ENCODE measurements at places on chromosomes 6 and 20. TPM values are rescaled to one million over a fixed set of nuclear protein-coding genes. Genes with fewer than 3 reads are reported as not detected.

DNA sequence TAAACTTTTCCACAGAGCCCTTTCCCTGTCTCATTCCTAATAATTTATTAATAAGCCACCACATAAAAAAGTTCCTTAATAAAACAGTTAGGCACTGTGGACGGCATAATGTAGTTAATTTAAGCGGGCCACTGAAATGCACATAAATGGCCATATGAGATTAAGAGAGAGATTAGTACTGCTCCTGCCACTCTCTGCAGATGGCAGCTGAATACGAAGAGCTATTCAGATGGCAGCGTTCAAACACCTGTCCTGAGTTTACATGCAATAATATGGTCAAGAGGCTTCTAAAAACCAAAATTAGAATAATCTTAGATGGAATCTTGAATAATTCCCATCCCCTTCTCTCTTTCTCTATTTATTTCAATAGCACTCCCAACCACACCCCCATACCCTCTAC lies 461.8 kb downstream of the PKHD1 start:
- DNase-seq, result no peak

DNA sequence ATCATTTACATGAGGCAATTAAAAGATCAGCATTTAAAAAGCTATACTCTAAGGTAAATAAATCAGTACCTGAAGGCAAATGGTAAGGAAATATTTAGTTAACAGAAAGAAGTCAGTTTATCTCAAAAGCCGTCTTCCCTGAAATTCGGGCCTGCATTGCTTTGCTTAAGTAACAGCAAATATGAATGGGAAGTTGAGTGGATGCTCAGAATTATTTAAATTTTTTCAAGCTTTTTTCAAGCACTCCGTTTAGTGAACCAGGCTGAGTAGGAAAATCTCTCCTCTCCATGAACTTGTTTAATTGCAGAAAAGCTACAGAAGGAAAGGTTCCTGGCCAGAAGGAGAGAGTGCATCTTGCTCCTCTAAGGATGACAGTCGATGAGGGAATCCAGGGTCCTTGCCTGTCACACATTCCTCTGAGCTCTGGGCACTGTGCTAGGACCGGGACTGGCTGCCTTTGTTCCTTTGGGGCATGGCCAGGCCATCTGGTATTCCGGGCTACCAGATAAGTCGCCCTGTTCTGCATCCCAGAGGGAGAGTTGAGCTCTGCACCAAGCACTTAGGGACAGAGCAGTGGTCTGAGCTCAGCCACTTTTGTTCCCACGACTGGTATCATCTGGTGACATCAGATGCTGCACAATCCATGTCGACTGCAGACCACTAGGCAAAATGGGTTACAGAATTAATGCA lies 77.6 kb downstream of the RIN2 start:
- no peak for DNase-seq

Gene PBOV1
- not detected for total RNA-seq

GRCh38 chr20:49810491-49811190 lies 2.0 kb upstream of the SLC9A8 start:
- no peak for DNase-seq

Gene MRS2
- total RNA-seq, result 79.1 TPM

Gene MRAP2
- 4.2 TPM for total RNA-seq

Gene CST4
- not detected for total RNA-seq

- DNase-seq, result no peak
Measured at GRCh38 chr6:38935051-38935450, 113.5 kb upstream of the GLP1R start.

Gene SLC22A23
- total RNA-seq, result 14.6 TPM

GRCh38 chr6:112502351-112503090 lies 155.4 kb downstream of the RFPL4B start:
- DNase-seq, result peak; percentile 13

DNA sequence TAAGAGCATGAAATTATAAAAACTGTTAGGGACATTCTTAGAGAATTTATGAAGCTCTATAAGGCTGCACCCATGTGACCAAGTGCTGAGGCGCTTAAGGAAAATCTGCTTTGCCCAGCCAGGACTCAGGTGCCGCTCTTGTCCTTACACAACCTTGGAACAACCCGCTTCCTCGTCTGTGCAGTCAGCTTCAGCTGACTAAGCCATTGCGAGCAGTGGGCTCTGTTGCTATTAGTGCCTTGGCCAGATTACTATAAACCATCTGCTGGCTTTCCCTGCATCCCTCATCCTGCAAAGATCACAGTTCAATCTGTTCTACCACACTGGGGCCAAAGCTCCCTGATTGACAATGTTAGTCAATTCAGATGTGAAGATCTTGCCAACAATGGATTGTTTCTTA lies 89.1 kb upstream of the E2F3 start:
- no peak for DNase-seq

DNA sequence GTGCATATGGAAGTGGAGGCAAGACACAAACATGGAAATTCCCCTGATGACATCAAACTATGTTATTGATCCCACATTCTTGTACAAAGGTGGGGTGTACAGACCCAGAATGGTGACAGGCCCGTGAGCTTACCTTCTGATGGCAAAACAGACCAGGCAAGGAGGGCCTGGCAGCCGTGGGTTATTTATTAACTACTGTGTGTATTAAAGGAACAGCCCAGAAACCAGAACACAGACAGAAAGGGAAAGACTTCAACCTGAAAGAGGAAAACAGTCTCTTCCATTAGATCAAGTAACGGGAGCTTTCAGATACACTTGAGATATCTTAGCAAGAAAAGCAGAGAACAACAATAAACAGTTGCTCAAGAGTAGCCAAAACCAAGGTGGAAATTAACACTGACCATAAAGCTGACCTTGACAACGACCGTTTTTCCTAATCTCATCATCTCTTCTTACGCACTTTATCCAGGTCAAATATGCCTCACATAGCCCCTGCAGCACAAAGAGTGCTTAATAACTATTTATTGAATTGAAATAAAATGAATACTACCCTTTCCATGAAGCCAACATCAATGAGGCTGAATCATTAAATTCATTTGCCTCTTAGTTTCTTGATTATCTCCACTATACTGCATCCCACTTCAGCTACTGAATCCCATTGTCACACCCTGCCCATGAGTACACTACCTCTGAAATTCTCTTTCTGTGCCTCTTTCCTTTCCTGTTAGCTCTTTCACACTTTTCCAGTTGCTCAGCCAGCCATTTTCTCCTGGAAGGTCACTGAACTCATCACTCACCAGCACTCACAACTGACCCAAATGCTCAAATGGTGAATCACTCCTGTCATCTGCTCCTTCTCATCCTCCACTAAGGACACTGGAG lies 67.4 kb downstream of the MOXD1 start:
- DNase-seq, result peak; percentile 22

DNA sequence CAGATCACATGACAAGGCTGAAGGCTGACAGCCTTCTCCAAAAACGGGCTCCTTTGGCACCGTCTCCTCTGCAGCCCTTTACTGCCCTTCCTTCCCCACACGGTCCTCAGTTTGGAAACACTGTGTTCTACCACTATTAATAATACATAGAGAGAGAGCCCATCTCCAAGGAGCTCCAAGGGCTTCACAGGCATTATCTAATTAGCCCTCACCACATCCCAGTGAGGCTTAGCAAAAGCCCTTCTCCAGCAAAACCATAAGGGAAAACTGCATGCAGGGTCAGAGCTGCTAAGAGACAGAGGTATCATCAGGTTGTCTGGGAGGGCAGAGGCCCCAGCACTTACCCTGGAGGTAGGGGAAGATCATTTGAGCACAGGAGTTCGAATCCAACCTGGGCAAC lies 169.3 kb upstream of the JARID2 start:
- no peak for DNase-seq

Gene XKR7
- total RNA-seq, result 0.73 TPM

Gene EPB41L2
- 26.6 TPM for total RNA-seq

DNA sequence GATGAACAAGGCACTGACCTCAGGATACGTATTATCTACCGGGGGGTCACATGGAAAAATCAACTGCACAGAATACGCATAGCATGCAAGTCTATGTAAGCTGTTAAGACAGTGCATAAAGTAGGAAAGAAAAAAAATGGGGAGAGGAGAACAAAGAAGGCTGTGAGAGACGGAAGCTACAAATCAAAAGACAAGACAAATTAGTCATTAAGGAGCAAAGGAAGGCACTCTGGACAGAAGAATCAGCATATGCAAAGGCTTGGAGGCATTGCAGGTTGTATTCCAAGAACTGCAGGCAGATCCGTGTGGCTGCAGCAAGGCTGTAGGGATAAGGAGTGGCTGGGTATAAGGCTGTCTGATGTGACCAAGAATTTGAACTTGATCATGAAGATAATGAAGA lies 89.0 kb downstream of the NRSN1 start:
- DNase-seq, result no peak

Gene DEFB115
- total RNA-seq, result not detected

Gene NINL
- 42.6 TPM for total RNA-seq

GRCh38 chr20:19658137-19658536 lies 99.9 kb upstream of the RIN2 start:
- no peak for DNase-seq

DNA sequence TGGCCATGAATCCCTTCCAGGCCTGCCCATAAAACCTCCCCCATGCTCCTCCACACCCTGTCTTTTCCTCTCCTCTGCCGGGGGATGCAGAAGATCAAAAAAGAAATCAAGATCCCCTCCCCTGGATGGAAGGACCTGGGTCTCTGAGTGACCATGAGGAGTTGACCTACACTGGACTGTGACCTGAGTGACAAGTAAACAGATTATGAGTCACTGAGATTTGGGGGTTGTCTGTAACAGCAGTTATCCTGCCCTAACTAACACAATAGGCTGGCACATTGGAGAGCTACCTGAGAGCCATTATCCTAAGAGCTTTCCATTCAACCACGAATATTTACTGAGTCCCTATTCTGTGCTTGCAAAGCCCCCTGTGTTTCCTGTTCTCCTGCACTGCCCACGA lies 28.4 kb upstream of the SIRPA start:
- no peak for DNase-seq

- no peak for DNase-seq
Measured at GRCh38 chr6:156423829-156424228, 353.3 kb upstream of the ARID1B start.

GRCh38 chr6:143828572-143828971 lies 14.6 kb upstream of the LTV1 start:
- no peak for DNase-seq

DNA sequence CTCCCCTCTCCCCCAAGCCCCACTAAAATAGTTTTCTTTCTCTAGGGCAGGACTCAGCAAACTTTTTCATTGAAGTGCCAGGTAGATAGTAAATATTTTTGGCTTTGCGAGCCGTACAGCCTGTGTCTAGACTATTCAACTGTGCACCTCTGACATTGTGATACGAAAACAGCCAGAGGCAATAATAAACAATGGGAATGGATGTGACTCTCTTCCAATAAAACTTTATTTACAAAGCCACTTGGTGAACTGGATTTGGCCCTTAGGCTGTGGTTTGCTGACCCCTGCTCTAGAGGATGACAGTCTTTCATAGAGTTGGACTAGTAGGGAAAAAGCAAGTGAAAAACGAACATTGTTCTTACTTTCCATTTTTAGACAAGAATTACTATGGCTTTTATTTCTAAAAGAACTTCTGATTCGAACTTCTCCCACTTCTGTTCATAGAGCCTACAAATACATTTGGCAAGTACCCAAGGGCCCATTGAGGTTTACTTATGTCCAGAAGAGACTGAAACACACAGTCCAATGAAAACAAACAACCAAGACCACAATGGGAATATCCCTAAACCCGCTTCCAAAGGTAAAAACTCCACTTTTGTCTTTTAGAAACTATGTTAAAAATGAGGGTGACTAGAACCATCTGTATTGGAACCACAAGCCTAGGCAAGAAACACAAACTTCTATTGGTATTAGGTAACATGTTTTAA lies 46.4 kb upstream of the CDKAL1 start:
- DNase-seq, result no peak

Data from H7 (cell line).